ENCODE measurements at places on chromosomes 6 and 20.
A peak's percentile ranks its signal among the peaks of the same experiment; 100 is the strongest.

DNA sequence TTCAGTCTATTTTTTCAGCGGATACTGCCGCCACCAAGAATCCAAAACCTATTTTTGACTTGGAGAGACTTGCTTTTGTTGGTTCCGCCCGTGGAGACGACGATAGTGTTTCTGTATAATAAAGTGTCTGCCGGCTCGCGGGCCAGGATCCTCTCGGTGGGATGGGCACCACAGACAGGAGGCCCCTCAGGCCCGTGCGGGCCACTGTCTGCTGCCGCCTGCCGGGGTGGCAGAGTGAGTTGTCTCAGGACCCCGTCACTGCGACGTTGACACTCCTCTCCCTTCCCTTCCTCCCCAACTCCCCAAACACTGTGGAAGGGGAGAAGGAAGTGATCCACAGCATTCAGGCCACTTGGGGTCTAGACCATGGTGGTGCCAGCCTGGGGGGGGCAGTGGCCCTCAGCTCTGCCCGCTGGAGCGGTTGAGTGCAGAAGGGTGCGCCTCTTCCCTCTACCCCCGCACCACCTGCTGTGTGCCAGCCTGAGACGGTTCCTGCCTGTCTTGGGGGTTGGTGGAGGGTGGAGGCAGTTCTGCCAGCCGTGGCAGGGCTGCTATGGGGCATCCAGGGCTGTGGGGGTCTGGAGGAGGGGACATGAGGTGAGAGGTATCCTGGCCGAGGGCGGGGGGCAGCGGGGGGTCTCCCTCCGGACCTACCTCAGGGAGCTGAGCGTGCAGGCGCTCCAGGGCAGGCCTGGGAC, 17.5 kb downstream of the RBM38 start:
- DNase-seq, result no peak

GRCh38 chr6:80402266-80402665, 295.8 kb downstream of the BCKDHB start:
- no peak for DNase-seq

- DNase-seq, result no peak
These were observed 10.4 kb upstream of the MANBAL start for GRCh38 chr20:37278966-37279590.

DNA sequence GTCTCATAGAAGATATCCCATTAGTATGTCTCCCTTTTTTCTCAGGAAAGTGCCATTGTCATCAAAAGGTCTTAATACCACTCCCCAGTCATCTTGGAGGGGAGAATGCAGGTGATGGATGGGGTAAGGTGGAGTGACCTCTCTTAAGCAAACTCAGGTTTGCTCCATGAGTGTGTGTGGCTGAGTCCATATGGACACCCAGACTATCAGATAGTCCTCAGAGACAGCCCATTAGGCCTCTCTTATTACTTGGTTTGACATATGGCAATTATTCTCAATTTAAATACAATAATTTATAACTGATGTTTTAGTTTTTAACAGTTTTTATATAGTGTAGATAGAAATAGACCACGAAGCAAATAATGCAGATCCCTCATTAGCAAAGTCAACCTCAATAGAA, 23.2 kb downstream of the LAMA4 start:
- DNase-seq, result no peak

DNA sequence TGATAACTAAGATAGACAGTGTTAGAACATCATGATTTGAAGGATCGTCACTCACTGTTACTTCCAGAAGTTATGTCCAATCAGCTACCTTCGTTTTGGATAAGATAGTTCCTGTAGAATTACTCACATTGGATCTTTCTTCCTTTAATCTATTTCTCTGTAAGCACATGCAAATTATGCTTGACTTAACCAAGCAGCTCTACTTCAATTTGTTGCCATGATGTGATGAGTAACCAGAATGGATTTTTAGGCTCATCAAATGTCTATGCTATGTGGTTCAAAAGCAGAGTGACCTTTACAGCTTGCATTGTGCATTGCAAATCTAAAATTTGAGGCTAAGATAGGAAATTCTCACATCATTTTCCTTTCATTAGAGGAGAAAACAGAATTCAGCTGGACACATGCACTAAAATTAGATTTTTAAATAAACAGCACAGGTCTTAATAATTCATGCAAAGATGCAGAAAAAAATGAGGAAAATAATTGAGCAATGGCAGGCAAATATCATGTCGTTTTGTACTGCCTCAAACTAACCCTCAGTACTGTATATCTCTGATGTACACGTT, 76.7 kb upstream of the ZFP64 start:
- no peak for DNase-seq

DNA sequence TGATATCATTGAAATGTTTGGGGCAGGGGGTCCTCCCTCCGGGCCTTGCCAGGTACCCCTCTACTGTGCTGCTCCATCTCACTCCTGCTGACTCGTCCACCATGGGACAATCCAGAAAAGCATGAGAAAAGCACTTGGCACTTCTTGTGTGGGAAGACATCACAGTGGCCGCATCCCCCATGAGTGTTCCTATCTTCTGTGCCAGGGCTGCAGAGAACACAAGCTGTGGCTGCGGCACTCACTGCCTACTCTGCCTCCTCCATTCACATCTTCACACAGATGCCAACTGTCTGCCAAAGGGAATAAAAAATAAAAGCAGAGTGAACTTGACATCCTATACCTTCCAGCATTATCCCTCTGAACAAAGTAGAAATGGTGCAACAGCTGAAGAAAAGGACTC, 117.4 kb upstream of the PROKR2 start:
- DNase-seq, result no peak

DNA sequence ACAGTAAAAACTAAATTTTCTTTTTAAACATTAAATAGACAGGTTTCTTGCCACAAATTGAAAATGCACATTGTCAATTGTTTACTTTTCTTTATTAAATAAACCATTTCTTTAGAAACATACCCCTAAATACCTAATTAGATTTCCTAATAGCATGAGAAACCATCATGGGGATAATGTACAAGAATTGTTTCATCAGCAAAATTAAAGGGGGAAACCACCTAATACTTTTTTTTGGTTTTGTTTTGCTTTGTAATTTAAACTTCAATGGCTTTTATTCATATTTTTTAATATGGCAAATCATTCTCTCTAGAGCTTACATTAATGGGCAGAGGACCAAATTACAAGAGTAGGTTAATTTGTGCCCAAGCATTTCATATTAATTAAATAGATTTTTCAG, 987.9 kb downstream of the EPHA7 start:
- no peak for DNase-seq

- DNase-seq, result no peak
These were observed 134.5 kb downstream of the RPS12 start for GRCh38 chr6:132948889-132949288.

GRCh38 chr6:88166493-88167351, 575 bp upstream of the CNR1 start:
- no peak for DNase-seq

DNA sequence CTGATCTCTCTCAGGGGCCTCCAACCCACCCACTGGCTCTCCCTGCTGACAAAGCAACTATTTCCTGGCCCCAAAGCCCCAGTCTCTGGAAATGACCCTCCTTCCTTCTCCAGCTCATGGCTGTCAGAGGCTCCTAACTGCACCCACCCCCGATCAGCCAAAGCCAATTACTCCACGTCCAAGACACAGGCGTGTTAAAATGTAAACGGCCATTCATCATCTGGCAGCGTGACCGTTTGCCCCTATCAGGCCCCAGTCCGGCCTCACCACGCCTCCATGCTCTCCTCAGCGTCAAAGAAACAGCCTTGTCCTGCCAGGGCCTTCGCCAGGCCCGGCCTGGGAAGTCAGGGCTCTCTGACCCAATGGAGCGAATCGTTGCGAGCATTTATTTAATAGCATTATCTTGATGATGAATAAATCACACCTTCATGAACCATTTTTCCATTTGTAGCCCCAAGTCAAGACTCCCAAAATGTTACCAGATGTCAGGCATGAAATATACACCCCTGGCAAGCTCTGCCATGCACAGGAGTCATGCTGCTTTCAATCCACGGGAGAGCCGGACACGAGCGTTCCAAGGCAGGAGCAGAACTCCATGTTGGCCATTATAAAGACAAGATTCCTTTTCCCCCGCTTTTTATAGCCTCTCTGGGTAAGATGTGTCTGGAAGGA, 17.7 kb downstream of the RIPOR3 start:
- peak; percentile 50 for DNase-seq

- no peak for DNase-seq
These were observed 731.0 kb downstream of the EPHA7 start for GRCh38 chr6:92688342-92688741.

DNA sequence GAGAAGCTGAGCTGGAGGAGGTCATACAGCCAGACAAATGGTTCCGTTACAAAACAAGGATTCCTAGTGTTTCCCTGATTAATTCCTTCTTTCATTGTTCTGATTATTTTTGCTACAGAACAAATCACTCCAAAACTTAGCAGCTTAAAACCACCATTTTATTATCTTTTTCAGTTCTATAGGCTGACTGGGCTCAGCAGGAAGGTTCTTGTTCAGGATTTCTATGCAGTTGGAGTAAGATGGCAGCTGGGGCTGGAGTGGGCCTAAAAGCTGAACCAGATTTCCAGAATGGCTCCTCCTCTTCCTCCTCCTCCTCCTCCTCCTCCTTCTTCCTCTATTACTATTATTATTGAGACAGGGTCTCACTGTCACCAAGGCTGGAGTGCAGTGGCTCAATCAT, 112.2 kb upstream of the SHLD1 start:
- no peak for DNase-seq

DNA sequence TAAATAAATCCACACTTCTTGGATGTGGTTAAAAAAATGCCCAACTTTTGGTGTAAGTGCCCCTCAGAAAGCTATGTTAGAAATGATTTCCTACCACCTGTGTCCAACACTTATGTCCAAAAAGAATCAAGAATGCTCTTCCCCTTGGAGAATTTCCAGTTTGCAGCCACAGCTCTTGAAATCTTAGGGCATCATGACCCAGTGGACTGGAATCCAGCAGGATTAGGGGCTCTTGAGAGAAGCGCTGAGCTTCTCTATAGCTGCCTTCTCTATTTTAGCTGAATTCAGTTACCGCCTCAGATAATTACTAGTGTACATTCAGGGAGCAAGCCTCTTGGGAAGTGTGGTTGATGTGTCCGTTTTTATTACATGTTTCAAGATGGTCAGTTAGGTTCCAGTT, 2.5 kb downstream of the PHACTR1 start:
- DNase-seq, result no peak

DNA sequence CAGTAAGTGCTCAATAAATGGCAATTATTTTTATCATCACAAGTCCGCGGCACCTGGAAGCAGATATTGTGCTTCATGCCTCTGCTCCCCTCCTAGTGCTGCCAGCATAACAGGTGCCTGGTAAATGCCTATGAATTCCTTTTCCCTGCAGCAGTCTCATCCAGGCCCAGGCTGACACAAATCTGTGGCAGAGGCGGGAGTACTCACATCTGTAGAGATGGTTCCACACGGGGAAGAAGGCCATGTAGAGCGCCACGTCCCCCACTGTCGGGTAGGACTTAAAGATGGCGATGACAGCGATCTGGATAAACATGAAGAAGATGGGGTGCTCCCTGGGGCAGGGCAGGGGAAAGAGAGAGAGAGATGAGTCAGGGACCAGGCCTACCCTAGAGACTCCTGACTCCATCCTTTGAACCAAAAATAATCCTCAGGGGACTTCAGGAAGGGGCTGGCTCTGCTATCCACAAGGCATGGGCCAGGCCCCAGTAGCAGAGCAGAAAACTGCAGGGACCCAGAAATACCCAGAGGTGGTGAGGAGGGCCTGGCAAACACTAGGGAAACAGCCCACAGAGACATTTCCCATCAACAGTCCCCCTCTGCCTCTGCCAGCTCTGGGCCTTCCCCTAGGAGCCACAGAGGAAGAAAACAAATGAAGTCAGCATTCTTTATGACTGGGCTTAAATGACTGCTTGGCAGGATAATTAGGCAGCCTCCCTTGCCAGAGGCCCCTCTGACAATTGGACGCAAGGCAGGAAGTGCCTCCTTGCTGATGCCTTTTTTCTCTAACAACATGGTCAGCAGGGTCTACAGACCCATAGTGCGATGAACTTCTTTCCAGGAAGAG, 23.0 kb downstream of the MAP1LC3A start:
- no peak for DNase-seq
